ENCODE measurements at places on chromosomes 3 and 15.

- DNase-seq, result no peak
Measured at GRCh38 chr3:22988566-22988965, 214.6 kb upstream of the UBE2E2 start.

DNA sequence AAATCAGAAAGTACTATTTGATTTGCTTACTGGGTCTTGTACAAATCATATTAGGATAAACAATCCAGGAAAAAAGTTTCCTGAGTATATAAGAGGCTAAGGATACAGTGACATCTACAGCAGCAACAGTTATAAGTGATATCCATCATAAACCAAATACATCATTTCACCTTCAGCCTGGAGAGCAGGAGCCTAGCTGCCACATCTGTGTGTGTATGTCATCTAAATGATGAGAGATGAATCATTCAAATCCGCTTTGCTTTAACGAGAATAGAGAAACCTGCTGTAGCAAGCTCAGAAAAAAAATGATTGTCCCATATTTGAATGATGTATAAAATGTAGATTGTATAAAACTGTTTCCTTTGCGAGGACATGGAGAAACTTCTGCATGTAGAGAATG, 841.4 kb downstream of the SI start:
- no peak for DNase-seq

GRCh38 chr3:173745952-173746682, 348.6 kb downstream of the NLGN1 start:
- no peak for DNase-seq

DNA sequence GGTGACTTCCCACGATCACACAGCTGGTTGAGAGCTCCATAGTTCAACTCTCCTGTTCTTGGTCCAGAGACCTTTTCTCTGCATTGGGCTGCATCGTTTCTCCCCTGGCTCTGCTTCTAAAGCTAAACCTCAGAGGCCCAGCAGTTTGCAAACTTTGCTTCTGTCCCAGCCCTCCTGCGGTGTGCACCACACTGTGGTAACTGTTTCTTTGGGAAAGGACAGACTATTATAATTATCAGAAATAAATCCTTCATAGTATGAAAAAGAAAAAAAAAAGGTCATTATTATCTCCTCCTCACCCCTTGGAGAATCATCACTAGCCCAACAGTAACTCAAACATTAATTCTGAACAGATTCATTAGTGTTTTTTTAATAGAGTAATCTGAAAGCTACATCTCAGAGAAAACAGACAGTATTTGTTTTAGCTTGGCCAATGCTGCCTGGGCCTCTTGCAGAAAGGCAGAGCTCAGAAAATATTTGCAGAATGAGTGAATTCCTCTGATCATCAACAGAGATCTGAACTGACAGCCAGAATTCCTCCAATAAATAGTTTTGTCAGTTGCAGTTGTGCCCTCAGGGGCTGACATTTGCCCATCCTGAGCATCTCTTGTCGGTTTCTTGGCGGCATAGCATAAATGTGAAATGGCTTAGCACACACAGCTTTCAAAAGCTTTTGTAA, 52.9 kb downstream of the BFSP2 start:
- no peak for DNase-seq

DNA sequence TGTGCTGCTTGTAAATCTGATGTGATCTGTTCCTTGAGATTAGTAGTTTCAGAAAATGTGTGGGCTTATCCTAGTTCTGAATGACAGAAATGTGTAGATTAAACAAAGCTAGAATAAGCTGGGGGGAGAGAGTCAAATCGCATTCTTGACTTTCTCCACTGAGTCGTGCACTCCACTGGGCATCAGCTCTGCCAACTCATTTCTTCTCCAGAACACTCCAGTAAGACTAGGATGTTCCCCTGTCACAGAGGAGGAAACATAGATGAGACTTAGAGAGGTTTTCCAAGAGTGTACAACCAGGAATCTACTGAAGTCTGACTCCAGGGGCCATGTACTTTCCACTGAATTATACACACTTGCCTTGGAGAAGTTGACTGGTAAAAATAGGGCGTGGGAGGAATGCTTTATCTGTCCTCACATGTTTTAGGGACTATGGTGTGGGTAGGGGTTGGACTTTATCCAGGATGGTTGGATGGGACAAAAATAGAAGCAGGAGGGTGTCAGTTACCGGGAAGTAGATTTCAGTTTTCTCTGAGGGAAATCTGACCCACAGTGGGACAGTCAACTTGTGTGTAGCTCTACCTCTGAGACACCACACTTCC, 298.2 kb downstream of the UBE2E2 start:
- no peak for DNase-seq

Data from stimulated activated CD4-positive, alpha-beta T cell treated with anti-CD3 and anti-CD28 coated beads, Interleukin-1b, Interleukin-23, amount 100 ng/mL, for 1 hour (primary cell).